ENCODE measurements at places on chromosomes 5 and 9. TPM values are rescaled to one million over a fixed set of nuclear protein-coding genes. Genes with fewer than 3 reads are reported as not detected.

DNA sequence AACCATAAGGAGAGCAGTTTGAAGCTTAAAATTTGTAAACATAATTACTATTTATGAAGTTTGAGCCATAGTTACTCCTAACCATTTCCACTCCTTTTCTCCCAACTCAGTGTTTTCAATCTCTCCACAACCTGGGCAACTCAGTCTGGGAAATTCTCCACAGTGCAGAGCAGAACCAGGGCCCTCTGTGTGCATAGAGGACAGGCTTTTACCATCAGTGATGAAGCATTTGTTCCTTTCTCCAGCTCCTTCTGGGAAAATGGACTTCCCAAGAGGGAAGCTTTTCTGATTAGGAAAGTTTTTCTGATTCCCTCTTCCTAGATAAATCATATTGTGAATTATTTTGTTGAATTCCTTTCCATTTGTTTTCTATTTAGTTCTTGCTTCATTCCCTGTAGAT lies 132.3 kb upstream of the MPDZ start:
- no peaks in the 10 kb centered on the region for H3K4me1 ChIP-seq
- no peaks in the 10 kb centered on the region for H3K36me3 ChIP-seq
- no peak overlapping the region for H3K4me3 ChIP-seq
- no peak overlapping the region for H3K27ac ChIP-seq
- no peak for DNase-seq

- no peak for DNase-seq
- H3K27me3 ChIP-seq, result no peaks in the 10 kb centered on the region
- H3K27ac ChIP-seq, result no peak overlapping the region
Measured at GRCh38 chr9:133615186-133615585, 6.0 kb upstream of the FAM163B start.

- H3K27me3 ChIP-seq, result no peaks in the 10 kb centered on the region
- H3K4me3 ChIP-seq, result no peak overlapping the region
- no peaks in the 10 kb centered on the region for H3K4me1 ChIP-seq
- no peak overlapping the region for H3K27ac ChIP-seq
Measured at GRCh38 chr9:99666571-99666970, 155.1 kb upstream of the NR4A3 start.

PRRX2 gene
- not detected for total RNA-seq

IL5 gene
- not detected for total RNA-seq

All from Caco-2 (cell line).